Breast epithelium (tissue), 4 donors: ENCODE measurements at places on chromosomes 12 and 14. TPM values are rescaled to one million over a fixed set of nuclear protein-coding genes. Genes with fewer than 3 reads are reported as not detected.

The RNASE2 gene
- 3.2 TPM for total RNA-seq

The AMHR2 gene
- 0.15 TPM for total RNA-seq

DNA sequence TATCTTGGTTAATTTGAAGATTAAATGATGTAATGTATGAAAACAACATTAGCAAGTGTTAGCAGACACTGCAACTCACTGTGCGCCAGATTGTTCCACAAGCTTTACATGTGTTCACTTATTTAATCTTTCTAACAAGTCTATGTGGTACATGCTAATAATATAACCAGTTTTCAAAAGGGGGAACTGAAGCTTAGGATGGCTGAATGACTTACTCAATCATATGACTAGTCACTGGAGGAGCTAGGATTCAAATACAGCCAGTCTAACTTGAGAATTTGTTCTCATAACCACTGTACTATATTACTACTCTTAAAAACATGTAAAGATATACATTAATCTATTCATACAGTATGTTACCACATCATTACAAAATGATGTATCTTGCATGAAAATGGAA, 60.5 kb upstream of the LRIG3 start:
- H3K4me3 ChIP-seq = no peak overlapping the region
- no peaks in the 10 kb centered on the region for H3K27me3 ChIP-seq
- no peak overlapping the region for H3K27ac ChIP-seq
- DNase-seq = no peak
- H3K4me1 ChIP-seq = no peaks in the 10 kb centered on the region
- H3K36me3 ChIP-seq = no peaks in the 10 kb centered on the region

GRCh38 chr12:26918321-26919215, 19.2 kb downstream of the INTS13 start:
- DNase-seq = no peak
- H3K4me1 ChIP-seq = no peaks in the 10 kb centered on the region
- H3K27ac ChIP-seq = no peak overlapping the region

DNA sequence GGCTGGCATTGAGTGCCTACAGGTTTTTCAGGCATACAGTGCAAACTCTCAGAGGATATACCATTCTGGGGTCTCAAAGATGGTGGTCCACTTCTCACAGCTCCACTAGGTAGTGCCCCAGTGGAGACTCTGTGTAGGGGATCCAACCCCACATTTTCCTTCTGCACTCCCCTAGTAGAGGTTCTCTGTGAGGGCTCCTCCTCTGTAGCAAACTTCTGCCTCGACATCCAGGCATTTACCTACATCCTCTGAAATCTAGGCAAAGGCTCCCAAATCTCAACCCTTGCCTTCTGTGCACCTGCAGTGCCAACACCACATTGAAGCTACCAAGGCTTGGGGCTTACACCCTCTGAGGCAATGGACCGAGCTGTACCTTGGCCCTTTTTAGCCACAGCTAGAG, 179.2 kb downstream of the CCDC91 start:
- no peaks in the 10 kb centered on the region for H3K4me1 ChIP-seq
- no peaks in the 10 kb centered on the region for H3K27me3 ChIP-seq
- H3K36me3 ChIP-seq = no peaks in the 10 kb centered on the region
- no peak overlapping the region for H3K4me3 ChIP-seq

- H3K27me3 ChIP-seq = no peaks in the 10 kb centered on the region
- DNase-seq = no peak
- no peak overlapping the region for H3K4me3 ChIP-seq
- no peaks in the 10 kb centered on the region for H3K36me3 ChIP-seq
Measured at GRCh38 chr12:121738340-121738858, 25.8 kb downstream of the TMEM120B start.

DNA sequence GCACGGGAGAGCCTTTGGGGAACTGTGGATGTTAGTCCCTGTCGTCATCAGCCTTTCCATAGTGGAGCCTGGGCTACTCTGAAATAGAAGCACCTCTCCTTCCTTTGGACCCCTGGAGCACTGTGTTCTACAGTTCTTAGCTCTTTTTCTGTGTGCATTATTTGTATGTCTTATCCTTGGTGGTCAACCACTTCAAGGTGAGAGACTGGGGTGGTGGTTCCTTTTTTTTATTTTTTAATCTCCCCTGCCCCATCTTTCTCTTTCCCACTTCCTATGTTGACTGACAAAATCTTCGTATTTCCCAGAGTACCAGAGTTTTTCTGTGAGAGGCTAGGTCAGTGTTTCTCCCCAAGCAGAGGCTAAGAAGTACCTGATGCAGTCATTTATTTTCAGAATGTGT, 111.7 kb downstream of the CRADD start:
- H3K27ac ChIP-seq = no peak overlapping the region
- H3K4me3 ChIP-seq = no peak overlapping the region
- H3K36me3 ChIP-seq = no peaks in the 10 kb centered on the region
- DNase-seq = no peak
- H3K4me1 ChIP-seq = no peaks in the 10 kb centered on the region
- no peaks in the 10 kb centered on the region for H3K27me3 ChIP-seq

- H3K27ac ChIP-seq = no peak overlapping the region
- no peak for DNase-seq
- H3K4me3 ChIP-seq = no peak overlapping the region
- H3K36me3 ChIP-seq = no peaks in the 10 kb centered on the region
Measured at GRCh38 chr12:96155781-96156180, 38.4 kb upstream of the ELK3 start.

- no peaks in the 10 kb centered on the region for H3K4me1 ChIP-seq
- no peak overlapping the region for H3K27ac ChIP-seq
- no peak overlapping the region for H3K4me3 ChIP-seq
- DNase-seq = no peak
Measured at GRCh38 chr12:127629066-127629820, 637.7 kb upstream of the TMEM132C start.

DNA sequence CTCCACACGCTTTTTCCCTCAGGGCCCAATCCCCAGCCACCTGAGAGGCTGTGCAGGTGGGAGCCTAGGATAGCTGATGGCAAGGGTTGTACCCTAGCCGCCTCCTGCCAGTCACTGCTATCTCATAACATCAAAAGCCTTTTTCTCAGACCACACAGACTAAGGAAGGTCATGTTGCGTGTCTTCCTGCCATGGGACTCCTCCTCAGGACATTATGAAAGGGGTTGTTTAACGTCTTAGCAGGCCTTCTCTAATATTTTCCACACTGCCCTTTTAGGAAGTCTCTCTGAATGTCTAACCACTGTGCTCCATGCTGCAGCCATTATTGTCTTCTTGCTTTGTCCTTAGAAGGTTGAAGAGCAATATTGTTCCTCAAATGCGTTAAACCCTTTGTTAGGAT, 7.6 kb upstream of the SMUG1 start:
- no peak overlapping the region for H3K4me3 ChIP-seq
- no peak for DNase-seq
- no peaks in the 10 kb centered on the region for H3K36me3 ChIP-seq

- no peaks in the 10 kb centered on the region for H3K27me3 ChIP-seq
- DNase-seq = no peak
- H3K4me3 ChIP-seq = no peak overlapping the region
Measured at GRCh38 chr14:80700601-80701000, 240.9 kb downstream of the CEP128 start.

The PLXNC1 gene
- total RNA-seq = 8.2 TPM

The RIN3 gene
- total RNA-seq = 12.1 TPM

The EIF2S1 gene
- 89.4 TPM for total RNA-seq

The CLEC9A gene
- not detected for total RNA-seq

- H3K36me3 ChIP-seq = no peaks in the 10 kb centered on the region
- no peaks in the 10 kb centered on the region for H3K4me1 ChIP-seq
- H3K4me3 ChIP-seq = no peak overlapping the region
- no peak for DNase-seq
Measured at GRCh38 chr12:106866426-106867080, 89.2 kb upstream of the TMEM263 start.

The ARHGEF25 gene
- total RNA-seq = 28.2 TPM

DNA sequence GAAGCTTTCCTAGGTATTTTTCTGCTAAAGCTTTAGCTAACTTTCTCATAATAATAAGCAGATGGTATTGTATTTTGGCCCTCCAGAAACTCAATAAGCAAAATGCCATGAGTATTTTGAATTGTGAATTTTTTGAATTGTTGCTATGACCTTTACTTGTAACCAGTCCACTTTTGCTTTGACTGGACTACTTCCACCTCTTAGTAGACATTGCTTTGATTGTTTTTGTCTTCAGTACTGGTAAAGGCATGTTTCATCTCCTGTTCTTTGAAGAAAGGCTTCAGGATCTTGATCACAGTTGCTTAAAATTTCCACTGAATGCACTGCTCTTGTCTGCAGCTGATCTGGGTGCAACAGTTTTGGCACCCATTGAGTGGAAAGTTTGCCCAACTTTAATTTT, 102.3 kb downstream of the TRMT5 start:
- H3K27me3 ChIP-seq = no peaks in the 10 kb centered on the region
- no peak overlapping the region for H3K27ac ChIP-seq
- no peak overlapping the region for H3K4me3 ChIP-seq

GRCh38 chr12:122584177-122584863, 57.3 kb downstream of the KNTC1 start:
- no peak for DNase-seq
- no peaks in the 10 kb centered on the region for H3K4me1 ChIP-seq
- no peak overlapping the region for H3K27ac ChIP-seq
- H3K4me3 ChIP-seq = no peak overlapping the region
- no peaks in the 10 kb centered on the region for H3K36me3 ChIP-seq

The RERG gene
- 126 TPM for total RNA-seq

DNA sequence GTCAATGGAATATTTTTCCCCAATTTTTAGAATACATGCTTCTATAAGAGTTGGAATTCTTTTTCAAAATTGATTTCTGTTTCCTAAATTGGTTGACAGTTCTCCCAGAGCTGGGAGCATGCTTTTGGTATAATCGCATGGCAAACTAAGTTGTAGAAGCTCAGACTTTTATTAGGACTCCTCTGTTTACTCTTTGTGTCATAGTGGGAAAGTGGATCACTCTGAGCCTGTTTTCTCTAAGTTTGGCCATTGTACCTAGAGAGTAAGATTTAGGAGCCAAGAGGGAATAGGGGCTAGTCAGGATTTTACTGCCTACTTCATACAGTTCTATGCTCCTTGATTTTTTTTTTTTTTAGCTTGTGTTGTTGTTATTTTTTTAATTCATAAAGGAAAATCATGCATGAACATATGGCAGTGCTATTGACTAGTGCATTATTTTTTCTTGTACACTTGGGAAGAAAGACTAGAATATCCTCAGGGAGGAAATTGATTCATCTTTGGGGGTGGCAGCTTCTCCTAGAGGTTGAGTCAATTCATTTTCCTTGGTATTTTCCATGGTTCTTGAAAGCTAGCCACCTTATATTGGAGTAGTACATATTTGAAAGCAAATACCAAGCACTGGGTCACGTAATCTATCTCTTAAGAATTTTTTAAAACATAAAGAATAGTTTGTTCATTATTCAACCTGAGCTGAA, 77.7 kb upstream of the TRAF3 start:
- H3K27ac ChIP-seq = no peak overlapping the region
- no peak for DNase-seq
- H3K4me1 ChIP-seq = no peaks in the 10 kb centered on the region
- no peaks in the 10 kb centered on the region for H3K27me3 ChIP-seq

DNA sequence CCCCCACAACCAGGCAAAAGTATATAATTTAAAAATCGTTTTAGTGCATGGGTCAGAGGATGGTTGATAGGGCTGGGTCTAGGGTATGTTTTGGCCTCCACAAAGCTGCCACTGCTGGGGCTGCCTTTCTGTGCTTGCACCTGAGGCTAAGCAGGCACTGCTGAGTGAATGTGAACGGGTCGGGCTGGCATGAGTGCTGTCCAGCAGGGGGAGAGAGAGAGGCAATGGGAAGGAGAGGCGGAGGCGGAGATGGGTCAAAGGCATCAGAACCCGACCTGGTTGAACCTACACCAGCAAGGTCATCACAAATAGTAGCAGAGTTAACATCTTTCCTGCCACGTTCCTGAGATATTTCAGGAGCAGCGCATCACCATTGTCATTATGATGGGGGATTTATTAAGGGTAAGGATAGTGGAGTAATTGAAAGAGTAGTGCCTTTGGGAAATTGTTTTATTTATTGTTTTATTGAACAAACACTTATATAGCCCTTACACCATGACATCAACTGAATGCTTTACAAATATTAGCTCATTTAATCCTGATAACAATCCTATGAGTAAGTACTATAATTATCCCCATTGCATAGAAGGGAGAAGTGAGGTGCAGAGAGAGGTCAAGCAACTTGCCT, 5.8 kb upstream of the NRXN3 start:
- no peaks in the 10 kb centered on the region for H3K4me1 ChIP-seq
- no peak overlapping the region for H3K4me3 ChIP-seq
- H3K36me3 ChIP-seq = no peaks in the 10 kb centered on the region
- peaks cover 13% of the 10 kb centered on the region for H3K27me3 ChIP-seq
- H3K27ac ChIP-seq = no peak overlapping the region
- no peak for DNase-seq

DNA sequence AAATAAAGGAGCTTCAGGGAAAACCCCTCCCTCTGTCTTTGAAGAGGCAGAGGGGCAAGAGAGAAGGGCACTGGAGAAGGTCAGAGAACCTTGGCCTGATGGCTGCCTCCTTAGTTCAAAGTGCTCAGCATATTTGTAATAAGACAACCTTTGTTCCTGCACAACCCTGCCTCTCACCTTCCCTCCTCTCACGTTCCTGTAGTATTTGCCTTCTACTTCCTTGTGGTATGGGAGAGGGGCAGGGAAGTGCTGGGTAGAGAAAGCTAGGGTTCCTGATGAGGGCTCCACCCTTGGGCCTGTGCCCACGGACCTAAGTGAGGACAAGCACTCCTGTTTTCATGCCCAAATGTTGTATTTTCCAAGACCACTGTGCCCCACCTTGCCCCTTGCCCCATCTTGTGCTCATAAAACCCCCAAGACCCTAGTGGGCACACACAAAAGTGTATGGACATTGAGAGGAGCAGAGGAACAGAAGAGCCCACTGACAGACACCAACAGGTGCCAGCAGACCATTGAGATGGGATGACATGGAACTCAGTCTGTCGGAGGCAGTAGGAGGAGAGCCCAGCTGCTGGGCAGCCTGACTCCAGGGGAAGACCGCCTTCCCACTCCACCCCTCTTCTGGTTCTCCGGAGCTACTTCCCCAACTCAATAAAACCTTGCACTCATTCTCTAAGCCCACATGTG, 261.5 kb upstream of the CCDC196 start:
- no peaks in the 10 kb centered on the region for H3K4me1 ChIP-seq
- H3K36me3 ChIP-seq = no peaks in the 10 kb centered on the region
- no peaks in the 10 kb centered on the region for H3K27me3 ChIP-seq
- H3K27ac ChIP-seq = no peak overlapping the region
- no peak overlapping the region for H3K4me3 ChIP-seq

GRCh38 chr14:30698463-30698862, 76.3 kb downstream of the SCFD1 start:
- H3K4me3 ChIP-seq = no peak overlapping the region
- no peaks in the 10 kb centered on the region for H3K36me3 ChIP-seq

DNA sequence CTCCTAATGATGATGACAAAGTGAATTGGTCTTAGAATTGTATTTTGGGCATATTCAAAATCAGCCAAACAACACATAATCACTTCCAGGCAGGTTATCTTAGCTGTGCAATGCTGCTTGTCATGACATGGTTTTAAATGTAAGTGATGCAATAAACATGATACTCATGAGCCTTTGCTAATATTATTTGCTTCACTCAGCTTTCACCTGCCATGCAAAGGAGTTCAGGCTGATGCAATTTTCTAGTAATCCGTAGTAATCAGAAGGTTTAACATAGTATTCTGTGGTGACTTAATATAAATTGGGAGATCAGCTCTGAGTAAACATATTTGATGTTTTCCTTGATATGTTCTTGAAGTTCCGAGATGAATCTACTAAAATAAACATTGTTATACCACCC, 29.1 kb downstream of the TMEM260 start:
- no peak for DNase-seq
- H3K4me3 ChIP-seq = no peak overlapping the region
- H3K36me3 ChIP-seq = peaks cover 4% of the 10 kb centered on the region
- H3K4me1 ChIP-seq = no peaks in the 10 kb centered on the region
- H3K27ac ChIP-seq = no peak overlapping the region
